ENCODE measurements at places on chromosomes 3 and 15.

- peak; percentile 88 for DNase-seq
These were observed 611 bp upstream of the BNIP2 start for GRCh38 chr15:59689626-59690236.

- DNase-seq, result no peak
These were observed 265.5 kb downstream of the NR2F2 start for GRCh38 chr15:96595951-96596350.

GRCh38 chr3:81364411-81364810 lies 397.0 kb downstream of the GBE1 start:
- DNase-seq, result no peak

GRCh38 chr3:168414149-168414548 lies 318.4 kb upstream of the GOLIM4 start:
- DNase-seq, result no peak

- DNase-seq, result peak; percentile 49
These were observed 184.8 kb upstream of the CHL1 start for GRCh38 chr3:11734-12133.

DNA sequence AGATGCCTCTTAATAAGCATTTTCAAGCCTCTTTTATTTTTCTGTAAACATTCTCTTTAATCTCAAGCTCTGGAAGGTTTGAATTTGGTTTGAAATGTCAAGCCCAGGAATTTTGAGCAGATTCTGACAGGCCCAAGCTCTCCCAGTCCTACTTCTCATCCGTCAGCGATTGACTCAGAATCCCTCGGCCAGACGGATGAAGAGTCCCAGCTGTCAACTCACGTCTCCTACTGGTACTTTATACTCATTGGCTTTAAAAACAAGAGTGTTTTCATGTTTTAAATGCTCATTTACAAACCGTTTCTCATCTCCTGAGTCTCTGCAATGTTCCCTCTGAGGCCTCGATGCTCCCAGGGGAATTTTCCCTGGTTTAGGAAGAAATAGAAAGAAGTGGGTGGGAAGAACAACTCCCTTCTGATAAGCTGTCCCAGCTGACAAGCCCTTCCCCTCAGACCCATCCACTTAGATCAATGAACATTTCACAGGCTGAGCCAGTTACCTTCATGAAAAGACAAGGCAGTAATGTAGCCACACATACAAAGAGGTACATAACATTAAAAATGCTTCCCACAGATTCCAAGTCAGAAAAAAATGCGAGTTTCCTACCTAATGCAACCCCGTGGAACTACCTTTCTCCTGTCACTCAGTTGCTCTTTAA lies 478.2 kb upstream of the DPH6 start:
- peak; percentile 63 for DNase-seq

GRCh38 chr3:19348941-19349564 lies 200.7 kb downstream of the KCNH8 start:
- DNase-seq, result no peak

DNA sequence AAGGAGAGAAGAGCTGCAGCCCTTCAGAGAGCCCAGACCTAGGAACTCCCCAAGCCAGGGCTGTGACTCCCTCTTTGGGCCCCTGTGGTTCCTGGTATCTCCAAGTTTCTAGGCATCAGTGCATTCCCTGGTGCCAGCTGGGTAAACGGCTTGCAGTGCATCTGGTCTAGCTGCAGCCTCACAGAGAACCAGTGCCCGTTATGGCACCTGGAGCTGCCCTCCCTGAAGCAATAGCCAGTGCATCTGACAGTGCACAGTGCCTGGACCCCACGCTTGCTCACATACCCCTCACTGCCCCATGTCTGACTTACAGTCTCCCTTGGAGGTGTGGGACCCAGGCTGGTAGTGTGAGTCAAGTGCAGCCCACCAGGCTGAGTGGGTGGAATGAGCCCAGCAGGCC lies 52.1 kb downstream of the LSAMP start:
- peak; percentile 8 for DNase-seq

GRCh38 chr3:71444028-71444860 lies 139.3 kb downstream of the FOXP1 start:
- DNase-seq, result peak; percentile 65

- peak; percentile 60 for DNase-seq
These were observed 152.3 kb downstream of the IGF1R start for GRCh38 chr15:98800437-98801233.

DNA sequence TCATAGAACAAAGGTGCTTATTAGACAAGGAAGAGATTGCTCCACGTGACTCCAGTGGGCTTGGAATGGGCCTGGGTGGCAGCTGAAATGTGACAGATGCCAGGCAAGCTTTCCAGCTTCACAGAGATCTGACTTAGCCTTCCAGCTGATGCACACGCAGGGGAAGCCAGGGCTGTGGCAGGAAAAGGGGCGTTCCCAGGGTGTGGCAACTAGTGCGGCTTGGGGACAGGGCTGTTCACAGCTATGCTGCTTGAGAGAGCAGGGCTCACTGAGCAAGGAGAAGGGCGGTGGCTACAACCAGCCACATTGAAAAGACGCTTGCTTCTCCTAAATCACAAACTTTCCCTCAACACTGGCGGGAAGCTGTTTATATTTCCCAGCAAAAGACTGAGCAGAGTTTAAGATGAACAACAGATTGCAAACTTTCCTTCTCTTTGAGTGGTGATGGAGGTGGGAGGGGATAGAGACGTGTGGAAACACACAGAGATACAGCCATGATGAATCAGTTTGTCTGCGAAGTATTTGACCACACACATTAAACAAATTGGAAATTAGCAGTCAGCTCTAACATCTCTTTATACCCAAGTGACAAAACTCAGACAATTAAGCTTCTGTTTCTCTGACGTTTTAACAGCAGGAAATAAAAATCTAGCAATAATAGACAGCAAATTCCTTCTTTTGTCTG lies 127.5 kb downstream of the BDH1 start:
- DNase-seq, result peak; percentile 58

GRCh38 chr3:14410106-14410502 lies 7.7 kb downstream of the SLC6A6 start:
- DNase-seq, result no peak

DNA sequence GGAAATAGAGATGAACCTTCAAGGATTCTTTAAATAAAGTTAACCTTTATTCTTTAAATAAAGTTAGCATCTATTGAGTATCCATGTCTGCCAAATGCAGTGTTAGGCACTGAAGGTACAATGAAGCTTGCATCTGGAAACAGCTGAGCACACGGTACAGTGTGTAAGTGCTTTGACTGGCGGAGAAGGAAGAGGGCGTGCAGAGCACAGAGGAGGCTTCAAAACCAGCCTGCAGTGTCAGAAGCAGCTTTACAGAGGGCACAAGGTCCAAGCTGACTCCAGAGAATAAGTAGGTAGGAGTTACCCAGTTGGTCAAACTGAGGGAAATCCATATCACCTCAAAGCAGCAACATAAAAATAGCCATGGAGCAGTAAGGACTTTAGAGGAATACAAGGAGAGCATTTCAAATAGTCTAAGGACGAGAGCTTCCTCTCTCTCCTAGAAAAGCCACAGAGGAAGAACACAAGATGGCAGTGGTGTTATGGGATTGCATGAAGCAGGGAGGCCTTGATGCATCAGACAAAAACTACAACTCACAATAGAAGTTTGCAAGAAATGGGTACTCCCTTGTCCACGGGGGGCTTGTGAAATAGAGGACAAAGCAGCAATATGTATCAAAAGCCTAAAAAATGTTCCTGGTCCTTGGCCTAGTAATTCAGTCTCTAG lies 60.3 kb upstream of the PPP2R3A start:
- DNase-seq, result no peak
